Cardiac fibroblast (primary cell): ENCODE measurements at places on chromosomes 5 and 9.
A peak's percentile ranks its signal among the peaks of the same experiment; 100 is the strongest.

DNA sequence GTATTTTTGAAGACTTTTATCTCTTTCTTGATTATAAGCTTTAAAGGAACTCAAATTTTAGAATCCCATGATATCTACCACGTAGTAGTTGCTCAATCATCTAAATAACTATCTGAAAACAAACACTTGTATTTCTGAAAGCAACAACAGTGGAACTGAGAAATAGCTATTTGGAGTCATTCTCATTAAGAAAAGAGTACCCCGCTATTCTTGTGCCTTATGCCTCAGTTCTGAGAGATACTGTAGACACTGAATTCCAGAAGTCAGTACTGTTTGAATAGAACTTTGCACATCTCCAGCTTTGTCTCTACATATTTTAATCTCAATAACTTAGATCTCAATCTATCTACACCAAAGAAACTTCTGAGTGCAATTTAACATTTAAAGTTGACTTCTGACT is 11.4 kb downstream of the CHD1 start:
- no peak for DNase-seq

DNA sequence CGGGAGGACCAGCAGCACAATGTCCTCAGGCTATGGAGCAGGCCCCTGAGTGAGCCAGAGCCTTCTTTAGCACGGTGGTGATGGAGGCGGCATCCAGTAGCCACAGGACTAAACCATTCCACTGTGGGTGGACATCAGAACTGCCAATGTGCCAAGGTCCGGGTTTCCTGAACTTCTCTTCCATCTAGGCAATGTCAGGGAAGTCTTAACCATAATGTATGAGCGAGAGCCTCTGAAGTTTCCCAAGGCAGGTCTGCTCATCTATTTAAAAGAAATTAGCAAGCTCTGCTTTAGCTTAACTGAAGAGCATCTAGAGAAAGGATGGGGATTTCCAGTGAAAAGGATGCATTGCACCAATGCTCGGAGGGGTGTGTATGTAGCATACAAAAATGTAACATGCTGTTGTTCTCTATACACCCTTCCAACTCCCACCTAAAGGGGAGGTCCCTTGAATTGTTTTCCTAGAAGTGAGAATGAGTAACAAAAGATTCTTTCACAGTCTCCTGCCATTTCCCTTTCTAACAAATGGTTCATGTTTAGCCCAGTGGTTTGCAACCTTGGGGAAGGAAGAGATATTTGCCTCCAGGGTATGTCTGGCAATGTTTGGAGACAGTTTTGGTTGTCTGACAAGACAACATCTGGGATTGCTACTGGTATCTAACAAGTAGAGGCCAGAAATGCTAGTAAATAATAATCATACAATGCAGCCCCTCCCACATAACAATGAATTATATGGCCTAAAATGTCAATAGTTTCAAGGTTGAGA is 6.1 kb upstream of the RXFP3 start:
- DNase-seq: no peak

DNA sequence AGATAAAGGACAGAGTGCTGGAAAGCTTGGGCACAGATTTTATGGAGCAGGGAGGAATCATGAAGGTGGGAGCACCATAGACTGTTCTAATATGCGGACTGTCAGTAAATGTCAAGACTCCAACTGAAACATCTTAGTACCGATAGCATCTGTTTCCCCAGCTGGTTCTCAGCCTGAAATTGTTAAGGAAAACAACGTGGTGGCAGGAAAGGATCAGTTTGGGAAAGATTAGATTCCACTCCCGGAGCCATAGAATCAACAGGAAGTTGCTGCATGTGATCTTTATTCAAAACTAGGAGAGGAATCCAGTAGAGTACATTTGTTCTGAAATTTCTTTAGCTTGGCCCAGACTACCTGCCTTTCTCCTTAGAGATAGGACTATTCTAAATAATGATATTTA is 559.1 kb downstream of the CSNK1G3 start:
- no peak for DNase-seq

GRCh38 chr5:123089914-123090660 is 1.0 kb downstream of the PRDM6 start:
- peak; percentile 33 for DNase-seq

- no peak for DNase-seq
These were observed 369.5 kb downstream of the NTRK2 start for GRCh38 chr9:85038824-85039608.
